Brain pericyte (primary cell): ENCODE measurements at places on chromosomes 6 and 20.

GRCh38 chr20:44990425-44990824 lies 24.1 kb downstream of the STK4 start:
- DNase-seq: no peak

DNA sequence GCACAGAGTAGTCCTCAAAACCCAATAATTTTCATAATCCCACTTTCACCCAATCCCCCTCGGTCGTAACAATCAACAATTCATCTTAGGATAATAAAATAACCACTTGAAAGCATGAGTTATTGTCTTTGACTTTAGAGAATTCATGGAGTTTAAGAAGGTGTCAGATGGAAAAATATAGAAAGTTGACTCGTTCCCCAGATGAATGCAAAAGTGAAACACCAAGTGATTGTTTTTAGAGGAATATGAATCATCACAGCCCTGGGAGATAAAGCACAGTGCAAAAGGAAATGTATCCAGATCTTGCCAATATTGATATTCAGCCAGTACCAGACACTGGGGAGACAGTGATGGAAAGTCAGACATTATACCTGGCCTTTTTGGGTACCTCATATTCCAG lies 860.5 kb downstream of the DHX35 start:
- no peak for DNase-seq

DNA sequence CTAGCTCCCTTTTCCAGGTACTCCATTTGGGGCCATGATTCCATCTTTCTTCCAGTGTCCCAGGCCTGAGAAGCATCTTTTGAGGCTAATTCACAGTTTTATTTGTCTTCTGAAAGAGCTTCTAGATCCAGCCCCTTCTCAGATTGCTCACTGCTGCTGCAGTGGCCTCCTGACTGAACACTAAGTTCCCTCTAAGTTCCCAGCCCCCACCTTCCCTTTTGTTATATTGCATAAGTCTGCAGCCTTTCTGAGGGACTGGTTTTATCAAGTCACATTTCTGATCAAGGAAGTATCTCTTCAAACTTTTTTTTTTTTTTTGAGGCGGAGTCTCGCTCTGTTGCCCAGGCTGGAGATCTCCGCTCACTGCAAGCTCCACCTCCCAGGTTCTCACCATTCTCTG lies 10.7 kb downstream of the MAPRE1 start:
- no peak for DNase-seq

- no peak for DNase-seq
Observed at GRCh38 chr20:575230-575629, 31.6 kb upstream of the CSNK2A1 start.

- DNase-seq: no peak
Observed at GRCh38 chr20:49854190-49854875, 41.7 kb downstream of the SLC9A8 start.

DNA sequence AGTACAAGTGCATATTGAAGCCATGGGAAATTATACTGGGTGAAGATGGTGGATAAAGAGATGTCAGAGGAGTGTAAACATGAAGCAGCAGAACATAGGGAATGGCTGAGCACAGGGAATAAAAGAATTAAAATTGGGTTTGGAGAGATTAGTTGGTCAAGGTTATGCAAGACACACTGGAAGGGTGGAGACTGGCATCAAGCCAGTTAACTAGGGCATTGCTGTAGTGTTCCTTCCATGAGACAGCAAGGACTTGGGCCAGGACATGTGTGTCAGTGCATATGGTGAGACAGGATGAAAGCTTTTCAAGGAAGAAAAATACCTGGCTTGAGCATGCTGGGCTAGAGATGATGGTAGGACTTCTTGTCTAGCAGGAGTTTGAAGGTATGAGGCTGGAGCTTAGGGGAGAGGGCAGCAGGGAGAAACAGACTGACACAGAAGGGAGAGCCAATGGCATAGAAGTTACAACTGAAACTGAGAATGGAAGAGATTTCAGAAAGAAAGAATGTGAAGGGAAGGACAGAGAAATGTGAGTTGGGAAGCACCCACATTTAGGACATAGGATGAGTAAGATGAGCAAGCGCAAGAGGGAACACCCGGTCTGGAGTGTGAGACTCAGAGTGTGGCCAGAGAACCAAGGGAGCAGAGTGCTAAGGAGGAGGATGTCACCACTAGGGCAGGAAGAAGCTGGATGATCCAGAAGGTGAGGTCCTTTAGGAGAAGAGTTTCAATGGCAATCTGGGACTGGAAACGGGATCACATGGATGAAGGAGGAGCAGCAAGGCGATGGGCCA lies 14.5 kb upstream of the TMEM170B start:
- no peak for DNase-seq

- no peak for DNase-seq
Observed at GRCh38 chr20:47665221-47665991, 119.9 kb downstream of the SULF2 start.

DNA sequence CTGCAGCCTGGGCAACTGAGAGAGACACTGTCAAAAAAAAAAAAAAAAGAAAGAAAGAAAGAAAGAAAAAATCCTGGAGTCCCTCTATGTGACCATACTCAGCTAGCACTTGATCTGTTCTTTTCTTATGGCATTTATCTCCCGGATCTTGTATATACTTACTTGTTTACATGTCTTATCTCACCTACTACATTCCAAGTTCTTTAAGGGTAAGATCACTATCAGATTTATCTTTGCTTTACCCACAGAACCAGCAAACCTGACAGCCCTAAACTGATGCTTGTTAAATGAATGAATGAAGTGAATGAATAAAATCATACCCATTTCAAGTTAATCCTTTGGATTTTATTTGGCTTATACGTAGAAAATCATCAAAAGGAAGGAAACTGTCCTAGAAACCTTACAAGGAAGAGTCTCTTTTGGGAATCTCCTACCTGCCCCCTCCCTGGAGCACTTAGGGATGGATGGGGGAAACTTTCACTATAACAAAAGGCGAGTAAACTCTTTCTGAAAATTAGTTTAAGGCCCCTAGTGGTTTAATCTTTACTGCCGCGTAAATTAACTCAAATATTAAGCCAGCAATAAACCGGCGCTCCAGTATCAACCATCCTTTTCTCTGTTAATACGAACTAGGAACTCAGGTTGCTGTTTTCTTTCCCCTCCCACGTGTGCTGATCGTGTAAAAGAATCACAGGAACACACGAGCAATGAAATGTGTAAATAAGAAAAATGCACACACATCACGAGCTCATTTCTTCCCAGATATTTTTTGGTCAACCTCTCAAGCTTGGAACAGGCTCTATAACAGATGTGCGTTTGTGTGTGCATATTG lies 1.3 kb upstream of the UTRN start:
- no peak for DNase-seq

DNA sequence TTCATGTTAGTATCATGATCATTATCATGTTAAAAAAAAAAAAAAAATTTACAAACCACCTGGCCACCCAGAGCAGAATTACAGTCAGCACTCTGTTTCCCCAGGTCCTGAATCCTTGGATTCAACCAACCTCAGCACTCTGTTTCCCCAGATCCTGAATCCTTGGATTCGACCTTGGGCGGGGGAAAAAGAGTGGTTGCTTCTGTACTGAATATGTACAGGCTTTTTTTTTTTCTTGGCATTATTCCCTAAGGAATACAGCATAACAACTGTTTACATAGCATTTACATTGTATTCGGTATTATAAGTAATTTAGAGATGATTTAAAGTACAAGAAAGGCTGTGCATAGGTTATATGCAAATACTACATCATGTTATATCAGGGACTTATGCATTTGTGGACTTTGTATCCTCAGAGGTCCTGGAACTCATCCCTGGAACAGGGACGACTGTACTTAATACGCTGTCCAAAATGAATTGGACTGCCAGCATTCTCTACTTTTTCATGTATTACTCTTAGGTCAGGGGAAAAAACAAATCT lies 31.2 kb downstream of the GCNT2 start:
- DNase-seq: no peak

- no peak for DNase-seq
Observed at GRCh38 chr6:89254569-89254968, 37.4 kb upstream of the GABRR1 start.

- DNase-seq: no peak
Observed at GRCh38 chr6:69601132-69601531, 195.7 kb downstream of the LMBRD1 start.

GRCh38 chr6:35492974-35493284 lies 4.0 kb downstream of the TEAD3 start:
- no peak for DNase-seq

GRCh38 chr6:168184701-168185100 lies 105.7 kb upstream of the FRMD1 start:
- DNase-seq: no peak

- DNase-seq: no peak
Observed at GRCh38 chr6:93418408-93419303, 703 bp downstream of the EPHA7 start.

DNA sequence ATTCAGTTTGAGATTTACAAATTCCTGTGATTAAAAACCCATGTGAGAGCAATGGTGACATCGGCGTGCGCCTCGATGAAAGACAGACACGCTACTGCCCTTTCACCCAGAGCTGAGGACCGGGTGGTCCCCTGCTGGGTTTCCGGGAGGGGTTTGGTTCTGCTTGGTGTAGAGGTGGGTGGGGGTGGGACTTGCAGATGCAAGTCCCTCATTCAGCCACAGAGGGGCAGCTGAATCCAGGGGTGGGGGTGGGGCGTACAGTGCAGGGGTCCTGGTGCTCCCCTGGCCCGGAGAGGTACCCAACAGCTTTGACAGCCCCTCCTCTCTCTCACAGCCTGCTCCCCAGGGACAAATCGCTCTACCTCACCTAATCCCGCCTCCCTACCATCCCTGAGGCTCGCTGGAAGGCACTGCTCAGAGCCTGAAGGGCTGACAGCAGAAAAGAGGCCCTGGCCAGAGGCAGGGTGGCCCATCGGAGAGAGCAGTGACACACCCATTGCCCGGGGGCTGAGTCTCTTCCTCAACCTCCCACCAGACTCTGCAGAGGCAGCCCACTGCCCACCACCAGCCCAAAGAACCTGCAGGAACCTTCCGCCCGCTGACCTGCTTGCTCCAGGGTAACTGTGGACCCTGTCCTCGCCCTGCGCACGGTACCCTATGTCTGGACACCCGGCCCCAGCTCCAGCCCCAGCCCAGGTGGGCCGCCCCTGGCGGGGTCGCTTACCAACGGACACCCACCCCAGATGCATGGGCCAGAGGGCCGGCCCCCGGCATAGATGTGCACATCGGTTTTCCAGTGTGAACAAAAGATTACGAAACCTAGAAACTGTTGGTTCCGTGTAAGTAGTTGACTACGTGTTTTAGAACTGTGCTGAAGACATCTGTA lies 118.4 kb downstream of the JPH2 start:
- no peak for DNase-seq

GRCh38 chr6:163627274-163628062 lies 212.9 kb downstream of the QKI start:
- DNase-seq: no peak

DNA sequence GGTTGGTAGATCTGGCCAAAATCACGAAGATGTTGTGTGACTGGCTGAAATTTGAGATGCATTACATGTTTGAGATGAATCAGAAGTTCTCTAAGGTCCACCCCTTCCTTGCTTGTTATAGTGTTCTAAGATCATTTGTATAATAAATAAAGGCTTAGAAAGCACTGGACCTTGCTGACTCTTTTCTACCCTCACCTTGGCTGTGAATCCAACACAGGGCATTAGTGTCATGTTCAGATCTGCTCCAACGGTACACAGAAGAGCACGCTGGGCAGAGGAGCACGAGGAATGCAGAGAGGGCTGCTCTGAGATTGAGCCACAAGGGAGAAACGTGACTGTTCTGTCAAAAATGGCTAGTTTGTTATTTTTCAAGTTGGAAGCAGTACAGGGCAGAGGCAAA lies 169.5 kb upstream of the HDAC2 start:
- no peak for DNase-seq

GRCh38 chr20:23995905-23996666 lies 7.5 kb upstream of the GGTLC1 start:
- no peak for DNase-seq

DNA sequence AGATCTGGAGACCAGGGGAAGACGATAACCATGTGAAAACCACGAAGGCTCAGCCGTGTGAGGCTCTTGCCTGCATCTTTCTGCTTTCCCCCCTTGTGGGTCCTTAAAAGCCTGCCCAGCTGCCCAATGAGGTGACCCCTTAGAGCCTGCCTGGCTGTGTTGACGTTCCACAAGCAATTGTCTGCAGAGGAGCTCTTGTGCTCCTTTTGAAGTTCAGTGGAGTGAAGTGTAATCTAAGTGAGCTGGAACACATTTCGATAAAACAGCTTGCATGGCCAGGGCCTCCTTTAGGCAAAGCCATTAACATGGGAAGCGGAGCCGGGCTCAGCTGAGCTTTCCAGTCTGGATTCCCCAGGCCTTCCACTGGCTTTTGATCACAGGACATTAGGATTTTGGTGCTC lies 27.3 kb upstream of the TCP11 start:
- no peak for DNase-seq

GRCh38 chr6:129673748-129674147 lies 36.2 kb downstream of the ARHGAP18 start:
- DNase-seq: no peak

DNA sequence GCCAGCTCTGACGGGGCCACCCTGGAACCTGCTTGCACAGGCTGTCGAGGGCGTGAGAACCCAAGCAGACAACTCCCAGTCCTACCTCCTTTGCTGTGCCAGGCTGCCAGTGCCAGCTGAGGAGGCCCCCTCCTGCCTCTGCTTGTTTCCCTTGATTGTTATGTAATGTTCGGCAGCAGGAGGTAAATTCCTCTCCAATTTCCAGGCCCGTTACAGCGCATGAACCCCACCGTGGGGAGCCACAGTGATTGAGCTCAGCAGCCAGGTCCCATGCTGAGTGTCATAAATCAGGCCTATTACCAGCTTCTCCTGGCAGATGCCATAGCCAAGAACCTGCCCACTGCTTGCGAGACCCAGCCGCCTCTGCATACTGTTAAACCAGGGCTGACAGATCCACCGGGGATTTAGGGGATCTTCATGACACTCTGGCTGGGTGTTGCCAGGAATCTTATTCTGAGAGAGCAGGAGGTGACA lies 320.5 kb downstream of the DHX35 start:
- no peak for DNase-seq

- no peak for DNase-seq
Observed at GRCh38 chr6:130473886-130474285, 108.1 kb downstream of the TMEM200A start.

DNA sequence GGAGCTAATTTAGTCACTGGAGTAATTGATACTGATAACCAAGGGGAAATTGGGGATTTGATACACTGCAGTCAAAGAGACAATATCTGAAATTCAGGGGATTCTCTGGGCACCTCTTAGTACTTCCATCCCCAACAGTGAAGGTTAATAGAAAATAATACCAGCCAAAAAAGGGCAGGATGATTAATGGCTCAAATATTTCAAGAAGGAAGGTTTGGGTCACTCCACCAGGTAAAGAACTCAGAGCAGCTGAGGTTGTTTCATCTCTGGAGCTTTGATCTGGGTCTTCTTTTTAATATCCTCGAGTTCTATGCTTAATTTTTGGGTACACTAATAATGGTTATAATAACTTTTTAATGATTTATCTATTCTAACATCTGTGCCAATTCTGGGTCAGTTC lies 70.8 kb downstream of the CDKAL1 start:
- no peak for DNase-seq

GRCh38 chr6:46190889-46191288 lies 20.1 kb upstream of the ENPP5 start:
- no peak for DNase-seq

- no peak for DNase-seq
Observed at GRCh38 chr6:22954749-22955385, 385.5 kb downstream of the HDGFL1 start.
